ENCODE measurements at places on chromosomes 2 and 18. TPM values are rescaled to one million over a fixed set of nuclear protein-coding genes. Genes with fewer than 3 reads are reported as not detected.

IL1B gene
- total RNA-seq, result 0.26 TPM

RNF181 gene
- 187 TPM for total RNA-seq

PLEK gene
- total RNA-seq, result not detected

CAVIN2 gene
- 12.6 TPM for total RNA-seq

KCNG2 gene
- total RNA-seq, result 6.4 TPM

NEU2 gene
- total RNA-seq, result not detected

FZD7 gene
- total RNA-seq, result 39.1 TPM

ATP5F1A gene
- 591 TPM for total RNA-seq

NPPC gene
- total RNA-seq, result not detected

CABYR gene
- 5.6 TPM for total RNA-seq

Data from fibroblast of lung (primary cell).